IPS-NIHi11 (cell line): ENCODE measurements at places on chromosomes 12 and 14.
A peak's percentile ranks its signal among the peaks of the same experiment; 100 is the strongest.

DNA sequence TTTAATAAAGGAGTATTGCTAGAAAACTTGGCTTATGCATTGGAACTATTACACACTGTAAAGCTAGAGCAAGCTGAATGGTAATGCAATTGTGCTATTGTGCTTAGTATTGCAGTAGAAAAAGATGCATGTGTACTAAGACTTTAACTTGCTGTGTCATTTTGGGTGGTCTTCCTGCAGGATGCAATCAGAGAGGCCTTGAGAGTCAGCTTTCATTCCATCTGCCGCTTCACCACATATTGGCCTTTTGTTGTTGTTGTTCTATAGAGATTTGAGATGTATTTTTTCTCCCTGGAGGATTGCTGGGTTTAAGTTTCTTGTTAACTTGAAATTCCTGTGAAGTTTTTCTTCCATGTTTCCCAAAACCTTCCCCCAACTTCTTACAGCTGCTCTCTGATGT lies 449.7 kb downstream of the TMTC2 start:
- DNase-seq = no peak

GRCh38 chr14:104169005-104169698 lies 30.8 kb downstream of the KIF26A start:
- no peak for DNase-seq

- no peak for DNase-seq
Observed at GRCh38 chr12:131468206-131468605, 242.7 kb upstream of the SFSWAP start.

DNA sequence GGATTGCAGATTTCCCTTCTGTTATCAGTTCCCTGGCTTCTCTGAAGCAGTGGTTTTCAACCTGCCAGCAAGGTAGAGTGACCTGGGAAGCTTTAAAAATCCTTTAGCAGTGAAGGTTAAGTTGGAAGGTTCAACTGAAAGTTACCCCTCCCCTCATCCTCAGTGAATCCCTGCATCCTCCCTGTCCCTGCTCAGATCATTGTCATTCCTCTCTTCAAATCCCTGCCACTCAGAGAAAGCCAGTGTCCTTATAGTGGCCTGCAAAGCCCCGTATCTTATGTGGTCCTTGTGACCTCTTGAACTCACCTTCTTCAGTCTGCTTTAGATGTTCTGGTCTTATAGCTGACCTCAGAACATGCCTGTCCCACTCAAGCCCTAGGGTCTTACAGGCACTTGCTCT lies 53.6 kb downstream of the PPM1A start:
- no peak for DNase-seq

- DNase-seq = no peak
Observed at GRCh38 chr14:37673439-37673838, 78.0 kb downstream of the TTC6 start.

DNA sequence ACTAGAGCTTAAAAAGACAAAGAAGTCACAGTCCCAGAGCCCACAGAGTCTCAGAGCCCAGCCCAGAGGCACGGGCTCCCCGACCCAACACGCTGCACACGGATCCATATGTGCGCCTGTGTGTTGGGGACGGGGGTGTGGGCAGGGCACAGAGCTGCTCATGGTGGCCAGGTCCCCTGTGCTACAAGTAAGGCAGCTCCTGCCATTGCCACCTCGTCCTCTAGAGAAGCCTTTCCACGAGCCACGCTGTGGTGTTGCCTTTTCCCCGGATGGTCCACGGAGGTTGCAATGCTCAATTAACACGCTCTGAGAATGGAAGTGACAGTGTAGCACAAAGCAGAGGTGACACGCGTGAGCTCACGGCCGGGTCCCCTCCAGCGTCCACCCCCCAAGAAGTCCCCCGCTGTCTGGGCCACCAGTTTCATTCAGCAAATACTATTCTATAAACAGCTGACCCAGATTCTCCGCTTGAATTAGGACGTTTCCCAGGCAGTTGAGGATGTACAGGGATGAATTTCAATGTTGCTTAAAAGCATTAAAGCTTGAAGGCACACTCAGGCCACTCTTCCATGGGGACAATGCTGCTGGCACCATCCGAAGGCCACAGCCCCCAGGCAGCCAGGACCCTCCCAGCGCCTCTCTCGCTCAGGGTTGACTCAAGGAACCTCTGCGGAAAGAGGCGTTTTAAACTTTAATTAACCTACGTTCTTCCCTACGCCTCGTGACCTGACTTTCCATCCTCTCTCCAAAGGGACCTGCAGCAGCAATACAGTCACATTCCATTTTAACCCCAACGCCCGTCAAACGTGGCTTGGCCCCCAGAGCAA lies 22.7 kb upstream of the EIF5 start:
- DNase-seq = no peak

- DNase-seq = no peak
Observed at GRCh38 chr12:65892841-65893251, 68.6 kb downstream of the HMGA2 start.

DNA sequence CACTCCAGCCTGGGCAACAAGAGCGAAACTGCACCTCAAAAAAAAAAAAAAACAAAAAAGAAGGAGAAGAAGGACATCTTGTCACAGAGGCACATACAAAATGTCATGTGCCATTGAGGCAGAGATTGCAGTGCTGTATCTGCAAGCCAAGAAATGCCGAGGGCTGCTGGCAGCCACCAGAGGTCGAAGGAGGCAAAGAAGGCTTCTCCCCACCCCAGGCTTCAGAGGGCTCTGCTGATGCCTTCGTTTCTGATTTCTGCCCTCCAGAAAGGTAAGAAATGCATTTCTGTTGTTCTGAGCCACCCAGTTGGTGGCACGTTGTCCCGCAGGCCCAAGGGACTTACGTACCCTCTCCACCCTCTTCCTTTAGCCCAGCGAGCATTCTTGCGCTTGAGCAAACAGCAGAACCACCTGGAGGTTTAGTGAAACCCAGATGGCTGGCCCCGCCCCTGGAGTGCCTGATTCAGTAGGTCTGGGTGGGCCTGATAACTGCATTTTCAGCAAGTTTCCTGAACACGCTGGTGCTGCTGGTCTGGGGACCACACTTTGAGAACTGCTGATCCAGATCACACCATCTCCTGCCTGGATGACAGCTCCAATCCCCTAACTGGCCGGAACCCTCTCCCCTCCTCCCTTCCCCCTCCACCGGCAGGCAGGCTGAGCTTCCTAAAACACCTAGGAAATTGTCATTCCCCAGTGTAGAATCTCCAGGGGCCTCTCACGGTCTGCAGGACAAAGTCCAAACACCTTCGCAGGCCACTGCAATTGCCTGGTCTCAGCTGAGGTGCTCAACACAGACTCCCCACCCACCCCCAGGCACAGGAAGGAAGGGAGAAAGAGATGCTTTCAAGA lies 21.1 kb upstream of the SCARB1 start:
- no peak for DNase-seq

GRCh38 chr12:52316701-52317100 lies 4.5 kb downstream of the KRT83 start:
- no peak for DNase-seq

- DNase-seq = peak; percentile 79
Observed at GRCh38 chr12:104171785-104172569, 34.0 kb upstream of the NFYB start.

DNA sequence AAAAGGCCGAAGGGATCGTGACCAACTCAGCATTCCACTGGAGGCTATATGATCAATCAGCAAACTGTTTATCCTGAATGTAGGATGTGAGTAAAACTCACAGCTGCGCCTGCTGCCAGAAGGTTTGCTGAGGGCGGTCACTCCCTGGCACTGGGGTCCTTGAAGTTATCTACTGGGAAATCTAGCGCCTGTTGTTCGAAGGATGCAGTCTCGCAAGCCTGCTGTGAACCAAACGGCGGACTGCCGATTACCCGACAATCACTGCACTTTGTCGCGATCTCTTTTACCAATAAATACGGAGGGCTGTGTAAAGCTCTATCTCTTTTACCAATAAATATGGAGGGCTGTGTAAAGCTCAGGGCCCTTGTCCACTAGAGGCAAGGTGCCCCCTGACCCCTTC lies 12.9 kb downstream of the DDX51 start:
- DNase-seq = no peak

DNA sequence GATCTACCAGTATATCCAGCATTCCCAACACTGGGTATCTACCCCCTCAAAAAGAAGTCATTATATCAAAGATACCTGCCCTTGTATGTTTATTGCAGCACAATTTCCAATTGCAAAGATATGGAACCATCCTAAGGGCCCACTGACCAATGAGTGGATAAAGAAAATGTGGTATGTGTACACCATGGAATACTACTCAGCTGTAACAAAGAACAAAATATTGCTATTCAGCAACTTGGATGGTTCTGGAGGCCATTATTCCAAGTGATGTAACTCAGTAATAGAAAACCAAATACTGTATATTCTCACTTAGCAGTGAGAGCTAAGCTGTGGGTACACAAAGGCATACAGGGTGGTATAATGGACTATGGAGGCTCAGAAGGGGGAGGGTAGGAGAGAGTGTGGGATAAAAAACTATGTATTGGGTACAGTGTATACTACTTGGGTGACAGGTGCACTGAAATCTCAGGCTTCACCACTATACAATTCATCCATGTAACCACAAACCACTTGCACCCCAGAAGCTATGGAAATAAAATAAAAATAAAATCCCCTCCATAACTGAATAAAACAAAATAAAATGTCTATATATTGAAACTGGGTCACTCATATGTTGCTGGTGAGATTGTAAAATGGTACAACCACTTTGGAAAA lies 34.7 kb upstream of the STK38L start:
- no peak for DNase-seq

GRCh38 chr12:38904537-38905479 lies 583 bp downstream of the CPNE8 start:
- DNase-seq = peak; percentile 47

GRCh38 chr12:130041983-130042812 lies 120.1 kb upstream of the FZD10 start:
- DNase-seq = peak; percentile 88

- DNase-seq = no peak
Observed at GRCh38 chr14:104202259-104203070, 64.1 kb downstream of the KIF26A start.

GRCh38 chr14:93587330-93587729 lies 156.6 kb downstream of the UNC79 start:
- DNase-seq = no peak

DNA sequence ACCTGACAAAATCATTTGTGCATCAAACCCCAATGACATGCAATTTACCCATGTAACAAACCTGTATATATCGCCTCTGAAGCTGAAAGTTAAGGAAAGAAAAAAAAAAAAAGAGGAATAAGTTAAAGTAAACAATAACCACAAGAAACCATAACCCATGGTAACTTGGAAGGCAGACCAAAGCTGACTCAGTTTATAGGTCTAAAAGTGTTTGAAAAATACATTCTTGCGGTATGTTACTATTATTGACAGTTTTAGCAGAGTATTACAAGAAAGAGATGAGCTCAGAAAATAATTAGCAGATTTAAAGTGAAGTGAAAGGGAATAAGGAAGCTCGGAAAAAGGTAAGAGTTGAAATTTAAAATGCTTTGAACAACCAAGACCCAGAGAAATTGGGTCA lies 34.4 kb upstream of the MGAT4C start:
- DNase-seq = no peak

- no peak for DNase-seq
Observed at GRCh38 chr14:97798176-97798575, 1001.0 kb downstream of the VRK1 start.
